ENCODE measurements at places on chromosomes 16 and 17.
A peak's percentile ranks its signal among the peaks of the same experiment; 100 is the strongest.

- DNase-seq = no peak
Measured at GRCh38 chr17:40511667-40512220, 10.3 kb upstream of the TNS4 start.

DNA sequence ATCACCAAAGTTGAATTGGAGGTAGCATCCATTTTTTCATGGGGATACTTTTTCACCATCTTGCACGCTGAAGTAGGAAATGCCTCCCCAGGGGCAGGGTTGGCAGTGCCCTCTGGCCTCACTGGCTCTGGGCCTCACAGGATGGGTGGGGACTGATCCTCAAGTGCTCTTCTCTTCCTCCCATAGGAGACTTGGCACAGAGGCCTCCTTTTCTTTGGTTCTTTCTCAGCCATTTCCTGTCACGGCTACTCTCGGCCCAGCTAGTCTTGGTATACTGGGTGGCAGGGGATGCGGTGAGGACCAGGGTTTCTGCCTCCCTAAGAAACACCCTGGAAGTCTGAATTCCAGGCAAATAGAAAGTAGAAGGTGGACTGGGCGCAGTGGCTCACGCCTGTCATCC lies 58.2 kb downstream of the PECAM1 start:
- DNase-seq = no peak

GRCh38 chr17:17713839-17714238 lies 32.6 kb downstream of the RAI1 start:
- DNase-seq = no peak

GRCh38 chr16:78505544-78506366 lies 406.3 kb downstream of the WWOX start:
- DNase-seq = peak; percentile 42

DNA sequence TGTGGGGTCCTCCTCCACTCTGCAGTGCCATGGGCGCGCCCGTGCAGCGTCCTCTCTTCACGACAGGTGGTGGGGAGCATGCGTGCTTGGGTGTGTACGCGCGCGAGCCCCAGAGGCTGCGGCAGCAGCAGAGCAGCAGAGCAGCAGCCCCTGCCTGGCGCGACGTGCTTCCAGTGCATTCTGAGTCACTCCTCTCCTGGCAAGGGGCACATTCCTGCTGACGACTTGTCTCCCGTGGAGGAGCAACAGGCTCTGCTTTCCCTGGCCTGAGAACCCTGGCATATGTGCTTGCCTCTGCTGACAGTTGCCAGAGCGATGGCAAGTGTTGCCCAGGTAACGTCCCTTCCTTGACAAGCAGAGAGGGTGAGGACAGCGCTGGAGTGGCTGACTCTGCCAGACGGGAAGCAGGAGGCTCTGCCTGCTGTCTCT lies 133.8 kb upstream of the PLCG2 start:
- no peak for DNase-seq

DNA sequence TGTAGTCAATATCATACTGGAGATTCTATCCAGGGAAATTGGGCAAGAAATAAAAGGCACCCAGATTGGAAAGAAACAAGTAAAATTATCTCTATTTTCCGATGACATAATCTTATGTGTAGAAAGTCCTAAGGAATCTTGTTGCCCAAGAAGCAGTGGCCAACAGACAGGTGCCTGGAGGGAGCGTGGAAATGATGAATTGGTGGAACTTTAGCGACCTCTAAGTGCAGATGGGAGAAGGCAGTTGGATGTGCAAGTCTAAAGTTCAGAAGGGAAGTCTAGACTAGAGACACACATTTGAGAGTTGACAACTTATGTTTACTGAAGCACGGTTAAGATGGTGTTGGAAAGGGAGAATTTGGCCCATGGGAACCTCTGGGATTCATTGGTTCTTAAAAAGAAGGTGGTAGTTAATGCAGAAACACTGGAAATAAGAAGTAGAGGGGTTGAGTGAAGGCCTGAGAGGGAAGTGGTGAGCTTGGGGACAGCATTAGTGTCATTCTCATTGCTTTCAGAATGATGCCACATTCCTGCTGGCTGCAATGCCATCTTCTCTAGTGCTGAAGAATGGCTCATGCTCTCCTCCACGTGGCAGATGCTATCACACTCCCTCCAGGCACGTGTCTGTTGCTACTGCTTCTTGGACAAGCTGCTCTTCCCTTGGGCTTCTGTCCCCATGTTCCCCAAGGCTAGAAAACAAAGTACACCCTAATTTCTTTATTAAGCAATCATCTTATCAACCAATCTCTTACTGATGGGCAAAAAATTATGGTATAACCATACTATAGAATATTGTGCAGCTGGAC lies 24.0 kb downstream of the TAT start:
- no peak for DNase-seq

- DNase-seq = no peak
Measured at GRCh38 chr16:76984196-76984595, 206.8 kb upstream of the MON1B start.

- DNase-seq = no peak
Measured at GRCh38 chr16:50136399-50136798, 16.7 kb upstream of the TENT4B start.

DNA sequence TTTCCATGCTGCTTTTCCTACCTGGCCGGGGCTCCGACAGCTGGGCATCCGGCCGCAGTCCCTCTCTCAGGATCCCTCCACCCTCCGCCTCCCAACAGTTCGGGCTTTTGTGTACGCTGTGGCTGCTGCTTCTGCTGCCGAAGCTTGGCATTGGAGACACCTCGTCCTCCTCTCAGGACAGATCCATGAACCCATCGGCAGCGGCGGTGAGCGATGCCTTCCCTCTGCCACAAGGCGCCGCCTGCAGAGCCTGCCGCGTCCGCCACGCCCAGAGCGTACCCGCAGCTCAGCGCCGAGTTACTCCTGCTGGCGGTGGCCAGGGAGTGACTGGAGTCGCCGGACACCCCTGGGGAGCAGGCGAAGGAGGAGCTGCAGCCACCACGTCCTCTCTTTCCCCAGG lies 2032.8 kb downstream of the TP53TG3F start:
- no peak for DNase-seq

DNA sequence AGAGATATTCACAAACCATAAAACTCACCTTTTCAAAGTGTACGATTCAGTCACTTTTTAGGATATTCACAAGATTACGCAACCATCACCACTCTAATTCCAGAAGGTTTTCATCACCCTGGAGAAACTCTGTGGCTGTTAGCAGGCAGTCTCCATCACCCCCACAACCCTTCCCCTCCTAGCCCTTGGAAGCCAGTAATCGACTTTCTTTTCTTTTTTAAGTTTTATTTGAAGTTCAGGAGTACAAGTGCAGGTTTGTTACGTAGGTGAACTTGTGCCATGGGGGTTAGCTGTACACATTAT lies 363.5 kb downstream of the CPPED1 start:
- no peak for DNase-seq

DNA sequence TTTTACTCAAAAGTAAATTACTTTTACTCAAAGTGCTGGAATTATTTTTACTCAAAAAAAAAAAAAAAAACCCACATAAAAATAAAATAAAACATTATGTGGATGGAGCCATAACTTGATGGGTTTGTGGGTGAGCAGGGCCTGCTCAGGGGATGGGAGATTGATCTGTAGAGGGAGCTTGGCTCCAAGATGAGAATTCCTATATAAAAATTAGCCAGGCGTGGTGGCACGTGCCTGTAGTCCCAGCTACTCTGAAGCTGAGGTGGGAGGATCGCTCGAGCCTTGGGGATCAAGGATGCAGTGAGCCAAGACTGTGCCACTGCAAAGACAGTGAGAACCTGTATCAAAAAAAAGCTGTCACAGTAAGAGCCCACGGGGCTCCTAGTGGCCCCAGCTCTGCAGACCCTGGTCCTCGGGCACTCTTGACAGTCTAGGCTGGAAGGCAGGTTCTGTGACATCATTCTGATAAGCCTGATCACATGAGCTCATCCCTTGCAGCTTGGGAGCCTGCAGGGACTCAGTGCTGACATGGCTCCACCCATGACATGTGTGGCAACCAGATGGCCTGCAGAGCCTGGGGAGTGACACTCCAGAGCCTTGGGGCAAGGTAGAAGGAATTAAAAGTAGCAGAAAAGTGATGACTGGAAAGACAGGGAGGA lies 42.5 kb downstream of the ST3GAL2 start:
- no peak for DNase-seq

DNA sequence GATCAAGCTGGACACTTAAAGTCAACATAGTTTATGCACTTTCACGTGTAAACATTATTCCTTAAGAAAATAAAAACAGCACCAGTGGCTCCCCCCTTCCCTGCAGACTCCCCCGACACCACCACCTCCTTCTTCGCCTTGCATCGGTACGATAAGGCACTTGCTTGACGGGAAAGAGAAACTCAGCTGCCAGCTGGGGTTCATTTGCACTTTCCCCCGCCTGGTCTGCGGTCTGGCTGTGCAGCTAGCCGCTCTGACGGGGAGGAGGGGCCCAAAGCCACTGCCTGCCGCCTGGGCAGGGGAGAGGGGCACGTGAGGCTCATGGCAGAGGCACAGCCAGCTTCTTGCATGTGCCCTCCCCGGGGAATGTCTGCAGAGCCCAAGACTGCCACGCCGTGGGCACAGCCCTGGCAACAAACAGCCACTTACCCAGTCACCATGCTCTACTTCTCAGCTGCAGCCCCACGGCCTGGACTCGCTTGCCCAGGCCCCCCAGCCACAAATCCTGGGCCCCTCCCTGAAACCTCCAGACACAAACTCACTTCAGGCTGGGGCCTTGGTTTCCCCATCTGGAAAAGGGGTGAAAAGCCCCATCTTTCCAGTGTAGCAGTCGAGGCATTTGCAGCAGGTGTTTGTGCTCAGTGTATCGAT lies 16.5 kb upstream of the PRM1 start:
- DNase-seq = peak; percentile 60

DNA sequence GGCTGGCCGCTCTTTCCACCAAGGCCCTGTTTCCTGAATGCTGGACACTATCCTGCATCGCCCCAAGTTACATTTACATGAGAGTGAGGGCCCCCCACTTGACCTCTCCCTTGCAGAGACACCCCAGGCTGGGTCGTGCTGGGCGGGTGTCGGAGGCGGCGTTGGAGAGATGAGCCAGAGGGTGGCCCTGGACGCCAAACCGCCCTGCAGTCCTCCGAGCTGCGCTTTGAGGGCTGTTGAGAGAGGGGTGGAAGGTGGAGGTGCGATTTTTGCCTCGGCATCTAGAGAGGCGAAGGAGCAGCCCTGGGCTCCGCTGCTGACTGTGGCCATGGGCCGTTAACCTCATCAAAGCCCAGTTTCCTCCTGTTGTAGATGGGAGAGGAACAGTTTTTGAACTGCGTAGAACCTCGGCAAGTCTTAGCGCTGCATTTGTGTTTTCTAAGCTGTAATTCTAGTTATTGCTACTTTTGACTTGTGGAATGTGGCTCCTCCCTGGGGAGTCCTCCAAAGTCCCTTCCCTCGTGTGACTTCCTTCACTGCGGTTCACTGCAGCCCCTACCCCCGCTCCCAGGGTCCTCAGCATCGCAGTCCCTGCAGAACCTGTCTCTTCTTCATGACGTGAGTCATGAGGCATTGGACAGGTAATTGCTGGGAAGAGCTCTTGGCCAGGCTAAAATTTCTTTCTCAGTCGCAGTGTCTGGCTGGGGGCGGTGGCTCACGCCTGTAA lies 986 bp upstream of the ELOB start:
- peak; percentile 50 for DNase-seq

- no peak for DNase-seq
Measured at GRCh38 chr17:82297714-82298537, 19.5 kb downstream of the CD7 start.

DNA sequence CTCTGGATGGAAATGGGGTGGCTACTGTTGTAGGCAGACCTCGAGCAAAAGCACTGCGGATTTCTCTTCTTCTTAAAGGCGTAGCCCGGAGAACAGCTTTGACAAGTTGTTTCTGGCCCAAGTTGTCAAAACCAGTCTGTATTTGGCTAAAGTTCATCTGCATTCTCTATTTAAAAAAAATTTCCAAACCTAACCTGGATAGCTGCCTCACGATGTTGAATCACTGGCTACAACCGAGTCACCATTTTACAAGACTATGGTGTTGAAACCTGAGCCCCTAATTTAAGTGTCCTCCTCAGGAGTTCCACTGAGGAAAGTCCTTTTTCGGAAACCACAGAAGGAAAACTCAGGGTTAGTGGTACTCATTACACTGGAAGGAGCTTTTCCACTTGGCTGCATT lies 1.5 kb downstream of the SLC16A6 start:
- DNase-seq = no peak

DNA sequence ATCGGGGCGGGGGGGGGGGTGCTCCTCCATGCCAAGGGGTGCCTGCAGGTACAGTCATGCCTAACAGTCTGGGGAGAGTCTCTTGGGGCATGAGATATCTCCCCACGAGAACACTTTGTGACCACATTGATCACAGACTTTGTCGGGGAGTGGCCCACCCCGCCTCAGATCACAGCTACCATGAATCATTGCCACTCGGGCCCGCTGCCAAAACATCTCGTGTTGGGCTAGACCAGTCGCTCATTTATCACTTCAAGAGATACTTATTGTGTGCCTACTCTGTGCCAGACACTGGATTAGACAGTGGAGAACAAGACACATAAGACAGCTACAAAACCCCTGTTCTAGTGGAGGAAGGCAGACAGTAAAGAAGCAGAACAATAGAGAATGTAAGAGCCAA lies 72.6 kb downstream of the CLEC16A start:
- no peak for DNase-seq

GRCh38 chr17:73390221-73390620 lies 78.4 kb upstream of the CDC42EP4 start:
- DNase-seq = no peak

DNA sequence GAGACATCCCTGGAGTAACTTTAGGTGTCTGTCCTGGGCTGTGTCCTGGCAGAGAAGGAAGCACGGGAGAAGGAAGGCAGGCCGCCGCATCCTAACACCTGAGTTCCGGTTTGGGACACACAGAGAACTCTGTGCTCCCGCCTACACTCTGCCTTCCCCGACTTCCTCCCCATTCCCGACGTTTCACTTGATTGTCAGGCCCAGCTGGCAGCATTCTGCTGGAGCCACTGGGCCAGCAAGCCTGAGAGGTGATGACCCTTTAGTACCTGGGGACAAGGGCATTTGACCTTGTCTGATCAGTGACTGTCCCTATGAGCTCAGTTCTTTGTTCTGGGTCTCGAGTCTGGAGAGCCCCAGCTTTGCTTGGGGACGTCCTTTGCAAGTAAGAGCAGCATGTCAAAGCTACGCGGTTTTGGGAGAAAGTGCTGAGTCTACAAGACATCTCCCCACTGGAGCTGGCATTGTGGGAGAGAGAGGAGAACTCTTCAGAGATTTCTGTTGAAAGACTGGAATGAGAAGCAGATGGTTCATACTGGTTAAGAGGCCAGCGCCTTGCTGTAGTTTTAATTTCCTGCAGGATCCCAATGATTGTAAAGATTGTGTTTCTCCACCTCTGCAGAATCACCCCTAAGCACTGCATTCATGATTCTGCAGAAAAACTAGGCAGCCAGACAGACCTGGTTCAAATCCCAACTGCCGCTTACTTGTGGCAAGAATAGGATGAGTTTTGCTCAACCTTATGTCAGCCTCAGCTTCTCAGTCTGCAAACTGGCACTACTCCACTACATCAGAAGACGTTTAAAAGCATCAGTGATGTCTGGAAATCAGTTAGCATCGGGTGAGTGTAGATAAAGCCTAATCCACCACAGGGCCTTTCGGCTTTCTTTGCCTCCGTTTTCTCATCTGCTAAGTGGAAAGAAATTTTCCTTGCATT lies 20.6 kb downstream of the ABAT start:
- no peak for DNase-seq

GRCh38 chr17:58313815-58314705 lies 14.5 kb downstream of the TSPOAP1 start:
- DNase-seq = no peak
